ENCODE measurements at places on chromosomes 7 and 10.

GRCh38 chr10:64636461-64636860 is 1115.3 kb downstream of the REEP3 start:
- no peak for DNase-seq

- no peak for DNase-seq
Observed at GRCh38 chr10:29835055-29835454, 200.3 kb upstream of the SVIL start.

- no peak for DNase-seq
Observed at GRCh38 chr10:124906551-124907001, 35.3 kb upstream of the ZRANB1 start.

- no peak for DNase-seq
Observed at GRCh38 chr10:35058686-35059085, 31.5 kb downstream of the CUL2 start.

All from stimulated activated CD4-positive, alpha-beta T cell treated with anti-CD3 and anti-CD28 coated beads, Interleukin-12 subunit alpha, Interleukin-12 subunit beta, amount 100 ng/mL, for 4 hours (primary cell).